ENCODE measurements at places on chromosomes 4 and X. TPM values are rescaled to one million over a fixed set of nuclear protein-coding genes. Genes with fewer than 3 reads are reported as not detected.

Gene NDUFA1
- total RNA-seq, result 98.5 TPM

Gene AMTN
- not detected for total RNA-seq

Gene EIF2S3
- total RNA-seq, result 277 TPM

Gene FAM9A
- not detected for total RNA-seq

Gene ARAP2
- total RNA-seq, result 49.7 TPM

Gene CFAP47
- not detected for total RNA-seq

DNA sequence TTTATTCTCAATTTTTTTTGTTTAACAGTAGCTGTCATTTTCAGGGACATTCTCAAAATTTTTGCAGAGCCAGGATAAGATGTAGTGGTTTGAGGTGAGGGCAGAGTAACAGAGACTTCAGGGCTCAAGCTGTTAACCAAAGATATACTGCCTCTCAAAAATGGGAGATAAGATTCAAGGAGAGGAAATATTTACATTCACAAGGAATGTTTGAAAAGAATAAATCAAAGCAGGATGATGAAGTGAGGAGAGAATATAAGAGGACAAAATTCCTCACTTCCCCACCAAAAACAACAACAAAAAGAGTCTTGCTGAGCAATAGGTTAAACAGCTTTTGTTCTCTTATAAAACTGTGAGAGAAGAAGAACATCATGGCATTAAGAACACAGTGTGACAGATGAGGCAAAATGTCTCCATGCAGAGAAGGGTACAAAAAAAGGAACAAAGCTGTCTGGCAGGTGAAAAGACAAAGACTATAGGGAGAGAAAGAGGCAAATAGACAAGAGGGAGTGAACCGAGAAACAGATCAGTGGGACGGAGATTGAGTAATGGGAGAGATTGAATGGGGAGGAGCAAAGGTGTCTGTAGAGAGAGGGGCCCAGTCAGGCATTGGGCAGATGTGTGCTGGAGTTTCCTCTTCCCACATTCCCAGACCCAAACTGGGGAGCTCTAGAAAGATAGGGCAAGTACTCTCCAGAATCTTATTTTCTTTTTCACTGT is 106.1 kb upstream of the TMEM150C start:
- H3K4me3 ChIP-seq, result no peak overlapping the region
- no peaks in the 10 kb centered on the region for H3K4me1 ChIP-seq
- H3K27ac ChIP-seq, result no peak overlapping the region
- H3K27me3 ChIP-seq, result no peaks in the 10 kb centered on the region
- H3K36me3 ChIP-seq, result no peaks in the 10 kb centered on the region

- H3K36me3 ChIP-seq, result no peaks in the 10 kb centered on the region
- no peaks in the 10 kb centered on the region for H3K4me1 ChIP-seq
- H3K27ac ChIP-seq, result no peak overlapping the region
- no peaks in the 10 kb centered on the region for H3K27me3 ChIP-seq
Measured at GRCh38 chrX:73766431-73766795, 203.4 kb downstream of the CHIC1 start.

DNA sequence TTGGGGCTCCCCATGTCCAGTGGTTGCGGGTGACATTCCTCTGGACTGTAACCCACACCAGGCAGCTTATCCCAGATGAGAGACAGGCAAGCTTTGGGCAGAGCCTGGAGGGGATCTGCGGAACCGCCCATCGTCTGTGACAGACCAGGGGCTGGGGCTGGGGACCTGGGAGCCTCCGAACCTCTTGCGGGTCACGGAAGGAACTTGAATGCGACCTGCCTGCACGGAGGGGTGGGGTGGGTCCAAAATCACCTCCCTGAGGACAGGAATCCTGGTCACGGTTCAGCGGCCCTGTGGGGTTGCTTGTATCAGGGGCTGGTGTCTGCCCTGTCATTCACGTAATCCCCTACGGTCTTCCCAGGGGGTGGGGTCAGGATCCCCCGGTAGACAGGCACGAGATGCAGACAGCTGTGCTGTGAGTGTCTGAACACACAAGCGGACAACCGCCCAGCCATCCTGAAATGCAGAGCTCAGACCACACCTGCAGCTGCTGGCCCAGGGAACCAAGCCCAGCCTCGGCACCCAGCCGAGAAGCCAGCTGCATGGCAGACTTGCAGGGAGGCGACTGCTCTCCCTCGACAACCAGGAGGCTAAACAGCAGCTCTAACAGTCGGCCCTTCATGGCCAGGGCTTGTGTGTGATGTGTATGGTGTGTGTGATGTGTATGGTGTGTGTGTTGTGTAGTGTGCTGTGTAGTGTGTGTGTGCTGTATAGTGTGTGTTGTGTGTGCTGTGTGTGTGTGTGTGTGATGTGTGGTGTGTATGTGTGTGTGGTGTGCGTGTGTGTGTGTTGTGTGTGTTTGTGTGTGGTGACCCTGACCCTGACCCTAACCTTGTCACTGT is 105.9 kb upstream of the ADRA2C start:
- no peak overlapping the region for H3K4me3 ChIP-seq
- DNase-seq, result no peak
- H3K36me3 ChIP-seq, result no peaks in the 10 kb centered on the region
- no peak overlapping the region for H3K27ac ChIP-seq
- H3K4me1 ChIP-seq, result no peaks in the 10 kb centered on the region

DNA sequence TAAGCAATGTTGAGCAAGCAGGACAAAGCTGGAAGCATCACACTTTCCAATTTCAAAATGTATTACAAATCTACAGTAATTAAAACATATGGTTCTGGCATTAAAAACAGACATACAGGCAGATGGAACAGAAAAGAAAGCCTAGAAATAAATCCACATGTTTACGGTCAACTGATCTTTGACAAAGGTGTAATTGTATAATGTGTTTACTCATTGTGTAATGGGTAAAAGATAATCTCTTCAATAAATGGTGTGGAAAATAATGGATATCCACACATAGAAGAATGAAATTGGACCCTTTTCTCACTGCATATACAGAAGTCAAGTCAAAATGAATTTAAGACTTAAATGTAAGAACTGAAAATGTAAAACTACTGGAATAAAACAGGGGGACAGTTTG is 394.2 kb downstream of the ANKRD50 start:
- no peaks in the 10 kb centered on the region for H3K4me1 ChIP-seq
- H3K36me3 ChIP-seq, result no peaks in the 10 kb centered on the region
- no peak overlapping the region for H3K4me3 ChIP-seq
- H3K27me3 ChIP-seq, result no peaks in the 10 kb centered on the region
- DNase-seq, result no peak

- no peaks in the 10 kb centered on the region for H3K36me3 ChIP-seq
- H3K4me3 ChIP-seq, result no peak overlapping the region
- no peak for DNase-seq
- H3K27me3 ChIP-seq, result no peaks in the 10 kb centered on the region
- no peaks in the 10 kb centered on the region for H3K4me1 ChIP-seq
Measured at GRCh38 chrX:119145241-119145653, 17.6 kb upstream of the KIAA1210 start.

GRCh38 chr4:113784497-113785250 is 23.1 kb upstream of the CAMK2D start:
- H3K27me3 ChIP-seq, result no peaks in the 10 kb centered on the region
- no peak overlapping the region for H3K4me3 ChIP-seq
- no peaks in the 10 kb centered on the region for H3K36me3 ChIP-seq
- DNase-seq, result no peak
